ENCODE measurements at places on chromosomes 11 and 22.

GRCh38 chr22:23969071-23969470, 2.4 kb downstream of the DDTL start:
- no peak for DNase-seq

GRCh38 chr11:83909579-83910534, 623.7 kb upstream of the CCDC90B start:
- DNase-seq: no peak

DNA sequence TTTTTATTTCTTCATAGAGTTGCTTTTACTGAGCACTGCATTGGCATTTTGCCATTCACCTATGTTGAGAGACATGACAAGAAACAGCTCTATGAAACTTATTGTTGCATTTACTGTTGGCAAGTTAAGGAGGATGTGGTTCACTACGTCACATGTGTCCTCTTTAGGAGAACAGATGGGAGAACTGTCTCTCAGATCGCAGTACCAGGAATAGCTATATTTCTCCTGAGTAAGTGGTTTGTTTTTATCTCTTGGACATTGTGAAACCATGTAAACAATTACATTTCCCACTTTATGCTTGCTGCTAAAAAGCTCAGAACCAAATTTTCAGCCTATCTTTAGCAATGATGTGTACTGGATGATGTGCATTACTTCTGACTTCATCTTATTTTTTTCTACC, 34.8 kb upstream of the PSMA1 start:
- peak; percentile 25 for DNase-seq

GRCh38 chr22:42654436-42655073, 5.4 kb upstream of the CYB5R3 start:
- no peak for DNase-seq

GRCh38 chr11:134815404-134815803, 403.4 kb upstream of the B3GAT1 start:
- DNase-seq: no peak

- no peak for DNase-seq
Observed at GRCh38 chr22:43820651-43821305, 8.7 kb upstream of the EFCAB6 start.

DNA sequence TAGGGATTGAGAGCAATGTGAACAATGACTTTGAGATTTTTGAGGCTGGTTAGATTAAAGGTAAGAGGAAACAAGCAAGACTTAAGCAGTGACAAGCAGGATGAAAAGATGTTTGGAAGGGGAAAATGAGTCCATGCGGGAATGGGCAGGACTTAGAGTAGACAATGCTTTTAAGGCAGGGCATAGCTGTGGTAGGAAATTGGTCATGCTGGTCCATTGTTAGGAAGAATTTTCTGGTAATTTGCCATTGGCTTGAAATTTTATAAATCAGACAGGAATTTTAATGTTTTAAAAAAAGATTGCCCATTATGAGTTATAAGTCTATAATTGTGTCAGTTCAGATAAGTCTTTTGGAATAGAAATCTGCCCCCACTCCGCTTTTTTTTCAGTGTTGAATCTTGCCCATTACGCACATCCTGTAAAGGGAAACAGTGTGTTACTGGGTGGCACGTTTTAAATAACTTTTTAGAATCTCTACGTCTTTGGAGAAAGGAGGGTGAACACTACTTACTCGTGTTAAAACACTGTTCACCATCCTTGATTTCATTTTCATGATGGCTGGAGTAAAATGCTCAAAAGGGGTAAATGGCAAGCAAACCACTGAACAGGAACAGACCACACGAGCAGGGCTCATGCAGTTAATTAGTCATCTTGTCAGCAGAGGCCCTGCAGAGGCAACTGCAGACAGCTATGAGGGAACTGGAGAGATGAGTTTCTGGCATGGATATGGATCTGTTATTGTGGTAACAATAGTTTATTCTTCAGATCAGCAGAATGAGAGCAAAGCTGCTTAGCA, 25.0 kb downstream of the SWAP70 start:
- DNase-seq: peak; percentile 86

DNA sequence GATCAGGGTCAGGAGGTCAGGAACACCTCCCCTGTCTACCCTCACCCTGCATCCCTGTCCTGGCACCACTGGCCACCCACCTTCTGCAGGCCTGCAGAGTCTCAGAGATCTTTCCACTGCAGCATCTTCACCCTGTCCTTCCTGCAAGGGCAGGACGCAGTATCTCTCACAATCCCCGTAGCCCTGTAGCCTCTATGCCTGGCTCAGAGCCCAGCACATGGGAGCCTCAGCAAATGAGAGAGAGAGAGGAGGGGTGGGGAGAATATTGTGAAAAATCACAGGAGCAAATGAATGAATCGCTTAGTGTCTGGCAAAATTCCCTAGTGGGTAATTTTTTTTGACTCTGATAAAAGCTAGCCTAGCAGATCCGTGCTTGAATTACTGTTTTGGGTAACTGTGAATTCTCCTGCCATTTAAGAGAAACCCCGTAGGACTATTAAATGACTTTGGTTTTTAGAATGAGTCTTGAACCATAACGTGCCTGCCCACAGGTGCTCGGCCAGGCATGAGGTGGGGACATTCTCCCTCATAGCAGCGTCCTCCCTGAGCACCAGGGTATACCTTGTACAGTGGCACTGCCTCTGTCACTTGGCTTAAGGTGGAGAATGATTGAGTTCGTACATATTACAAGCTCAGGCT, 91.5 kb downstream of the MORC2 start:
- peak; percentile 53 for DNase-seq

GRCh38 chr22:37122598-37123180, 13.2 kb upstream of the TMPRSS6 start:
- DNase-seq: no peak

DNA sequence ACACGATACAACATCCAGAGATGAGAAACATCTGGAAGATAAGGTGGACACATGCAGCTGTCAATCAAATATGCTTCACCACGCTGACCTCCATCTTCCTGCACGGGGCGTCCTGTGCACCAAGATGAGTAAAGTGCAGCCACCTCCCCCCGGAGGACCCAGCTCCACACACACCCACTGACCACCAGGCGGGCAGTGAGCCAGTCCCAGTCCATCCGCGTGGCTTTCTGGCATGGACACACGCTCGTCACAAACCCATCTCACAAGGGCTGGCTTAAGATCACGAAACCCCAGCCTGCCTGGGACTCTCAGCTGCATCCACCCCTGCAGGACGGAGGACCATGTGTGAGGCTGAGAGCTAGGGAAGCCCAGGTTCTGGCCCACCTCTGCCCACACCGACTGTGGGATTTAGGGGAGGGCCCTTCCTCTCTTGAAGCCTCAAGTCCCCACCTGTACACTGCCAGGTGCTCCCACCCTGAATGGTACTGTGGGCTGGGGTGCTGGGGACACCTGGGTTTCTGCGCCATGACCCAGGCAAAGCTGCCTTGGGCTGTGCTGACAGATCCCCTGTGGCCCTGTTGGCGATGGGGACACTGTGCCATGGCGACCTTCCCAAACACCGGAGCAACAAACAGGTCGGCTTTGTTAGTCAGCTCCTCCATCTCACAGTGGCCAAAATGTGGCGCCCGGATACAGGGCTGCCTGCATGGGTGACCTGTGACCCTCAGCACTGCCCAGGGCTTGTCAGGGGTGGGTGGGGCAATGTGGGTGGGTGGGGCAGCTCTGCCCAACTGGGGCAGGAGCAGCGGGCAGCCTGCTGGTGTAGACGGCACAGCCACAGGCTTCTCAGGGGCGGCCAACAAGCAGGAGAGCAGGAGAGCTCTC, 629.0 kb downstream of the TBC1D22A start:
- DNase-seq: no peak

DNA sequence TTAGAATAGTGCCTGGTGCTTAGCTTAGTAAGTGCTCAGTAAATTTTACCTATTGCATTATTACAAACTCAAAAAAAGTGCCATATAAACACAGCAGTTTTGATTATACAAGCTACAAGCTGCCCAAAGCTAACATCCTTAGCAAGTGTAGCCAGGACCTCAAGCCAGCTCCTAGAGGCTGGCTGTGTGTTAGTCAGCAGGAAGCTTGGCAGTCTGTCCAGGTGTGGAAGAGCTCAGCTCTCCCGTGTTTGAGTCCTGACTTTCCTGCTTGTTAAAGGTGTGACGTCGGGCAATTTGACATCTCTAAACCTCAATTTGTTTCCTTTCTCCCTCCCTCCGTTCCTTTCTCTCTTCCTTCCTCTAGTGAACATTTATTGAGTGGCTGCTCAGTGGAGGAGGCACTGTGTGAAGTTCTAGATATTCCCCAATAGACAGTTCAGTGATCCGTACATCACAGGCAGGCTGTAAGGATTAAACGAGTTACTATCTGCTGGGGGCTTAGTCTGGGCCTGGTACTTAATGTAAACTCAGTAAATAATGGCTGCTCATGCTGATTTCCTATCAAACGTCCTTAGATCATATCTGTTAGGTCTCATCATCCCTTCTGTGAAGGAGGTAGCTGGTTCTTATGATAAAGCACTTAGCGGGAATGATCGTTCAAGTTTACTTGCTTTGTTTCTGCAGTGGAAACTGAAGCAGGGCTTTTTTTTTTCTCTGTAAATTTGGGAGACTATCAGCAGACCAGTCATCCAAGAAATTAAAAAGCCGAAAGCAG, 68.7 kb downstream of the PRR5L start:
- no peak for DNase-seq

DNA sequence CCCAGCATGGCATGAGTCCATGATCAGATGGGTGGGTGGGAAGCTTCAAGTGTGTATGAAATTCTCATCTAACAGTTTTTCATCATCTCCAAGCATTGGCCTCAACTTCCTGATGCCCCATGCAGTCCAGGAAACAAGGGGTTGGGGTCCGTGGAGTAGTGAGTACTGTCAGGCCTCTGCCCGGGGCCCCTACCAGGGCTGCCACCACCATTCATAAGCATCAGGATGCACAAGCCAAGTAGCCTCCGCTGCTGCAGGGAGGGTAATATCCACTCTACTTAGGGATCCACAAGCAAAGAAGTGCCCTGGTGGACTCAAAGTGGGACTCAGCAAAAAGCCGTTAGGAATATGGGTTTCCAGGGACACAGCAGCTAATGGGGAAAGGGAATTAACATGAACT, 49.3 kb downstream of the KCNC1 start:
- no peak for DNase-seq

DNA sequence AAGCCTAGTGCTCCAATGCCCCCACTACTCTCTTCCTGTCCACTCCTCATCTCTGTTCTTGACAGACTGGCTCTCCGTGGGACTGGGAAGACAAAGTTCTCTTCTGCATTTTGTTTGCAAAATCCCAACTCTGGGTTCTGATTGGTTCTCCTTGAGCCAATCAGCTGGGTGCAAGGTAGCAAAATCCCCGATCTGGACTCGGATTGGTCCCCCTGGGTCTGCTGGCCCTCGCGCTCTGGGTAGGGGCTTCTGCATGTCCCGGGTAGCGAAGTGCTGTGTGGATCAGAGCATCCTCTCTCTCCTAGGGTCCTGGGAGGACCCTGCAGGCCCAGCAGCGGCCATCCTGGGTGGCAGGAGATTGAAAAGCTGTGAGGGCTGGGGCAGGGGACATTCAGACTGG, 22.3 kb upstream of the A4GALT start:
- peak; percentile 53 for DNase-seq

GRCh38 chr22:42821386-42821785, 35.7 kb downstream of the ARFGAP3 start:
- no peak for DNase-seq

DNA sequence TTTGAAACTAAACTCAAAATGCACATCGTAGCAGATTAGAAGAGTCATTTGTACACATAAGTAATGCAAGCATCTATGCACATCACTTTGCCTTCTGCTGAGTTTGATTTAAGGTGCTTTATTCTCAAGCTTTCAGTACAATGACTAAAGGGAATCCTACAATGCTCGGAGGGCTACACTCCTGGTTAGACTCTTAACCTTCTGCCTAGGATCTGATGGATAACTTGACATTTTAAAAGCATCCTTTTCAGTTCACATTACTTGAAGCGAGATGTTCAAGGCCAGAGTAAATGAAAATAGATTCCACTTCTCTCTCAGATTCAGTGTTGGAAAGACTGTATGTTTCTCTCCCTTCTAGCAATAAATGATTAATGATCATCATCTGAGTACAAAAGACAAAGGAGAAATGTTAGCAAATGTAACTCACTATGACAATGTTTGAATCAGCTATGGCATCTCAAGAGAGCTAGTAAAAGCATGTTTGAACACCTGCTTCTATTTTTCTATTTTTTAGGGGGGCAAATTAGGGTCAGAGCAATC, 259.2 kb upstream of the ANO3 start:
- DNase-seq: no peak

- peak; percentile 65 for DNase-seq
Observed at GRCh38 chr22:45225732-45226502, 14.8 kb downstream of the KIAA0930 start.

GRCh38 chr22:44646141-44646540, 55.9 kb upstream of the PRR5 start:
- DNase-seq: no peak

Data from fibroblast of mammary gland (primary cell).